ENCODE measurements at places on chromosomes 11 and 22. TPM values are rescaled to one million over a fixed set of nuclear protein-coding genes. Genes with fewer than 3 reads are reported as not detected.

- H3K27me3 ChIP-seq: no peaks in the 10 kb centered on the region
- H3K4me1 ChIP-seq: no peaks in the 10 kb centered on the region
- H3K4me3 ChIP-seq: no peak overlapping the region
Observed at GRCh38 chr11:70916351-70916750, 336.0 kb downstream of the SHANK2 start.

GRCh38 chr22:38718414-38718813 is 12.7 kb downstream of the GTPBP1 start:
- H3K4me1 ChIP-seq: peaks cover 38% of the 10 kb centered on the region
- ATAC-seq: peak; percentile 95

- no peak overlapping the region for H3K27ac ChIP-seq
- no peaks in the 10 kb centered on the region for H3K36me3 ChIP-seq
- no peak for ATAC-seq
- H3K4me1 ChIP-seq: no peaks in the 10 kb centered on the region
Observed at GRCh38 chr11:78786086-78786485, 211.4 kb upstream of the NARS2 start.

- H3K27me3 ChIP-seq: peaks cover 42% of the 10 kb centered on the region
- H3K4me1 ChIP-seq: peaks cover 10% of the 10 kb centered on the region
- H3K36me3 ChIP-seq: no peaks in the 10 kb centered on the region
- H3K27ac ChIP-seq: no peak overlapping the region
Observed at GRCh38 chr11:111515591-111515990, 1.0 kb downstream of the HOATZ start.

- ATAC-seq: no peak
- no peaks in the 10 kb centered on the region for H3K27me3 ChIP-seq
- no peak overlapping the region for H3K27ac ChIP-seq
Observed at GRCh38 chr11:976431-977160, 50.9 kb downstream of the AP2A2 start.

GRCh38 chr11:45253640-45254039 is 32.5 kb downstream of the SYT13 start:
- H3K4me1 ChIP-seq: no peaks in the 10 kb centered on the region
- H3K36me3 ChIP-seq: no peaks in the 10 kb centered on the region
- peaks cover 24% of the 10 kb centered on the region for H3K27me3 ChIP-seq
- H3K4me3 ChIP-seq: no peak overlapping the region

DNA sequence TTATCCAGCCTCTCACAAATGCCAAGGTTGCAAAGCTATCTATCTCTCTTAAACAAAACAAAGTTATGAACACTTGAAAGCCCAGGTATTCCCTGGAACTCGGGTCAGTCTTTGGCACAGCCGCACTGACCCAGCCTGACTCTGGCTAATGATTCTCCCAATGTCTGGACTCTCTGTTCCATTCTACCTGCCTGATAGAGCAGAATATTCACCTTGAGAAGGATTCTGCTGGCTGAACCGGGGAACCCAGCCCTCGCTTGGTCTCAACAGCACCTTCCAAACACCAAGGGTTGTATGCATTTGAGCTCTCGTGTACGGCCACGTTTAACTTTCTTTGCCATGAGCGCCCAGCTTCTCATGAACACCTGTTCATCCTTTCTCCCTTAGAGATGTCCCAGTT is 116.8 kb downstream of the ZBTB16 start:
- H3K27ac ChIP-seq: peak overlapping the region; percentile 91
- no peaks in the 10 kb centered on the region for H3K27me3 ChIP-seq
- no peak overlapping the region for H3K4me3 ChIP-seq
- peaks cover 96% of the 10 kb centered on the region for H3K4me1 ChIP-seq
- no peaks in the 10 kb centered on the region for H3K36me3 ChIP-seq
- no peak for ATAC-seq

GRCh38 chr22:38353142-38353629 is 36.0 kb upstream of the CSNK1E start:
- peaks cover 23% of the 10 kb centered on the region for H3K36me3 ChIP-seq
- H3K27ac ChIP-seq: no peak overlapping the region
- no peak overlapping the region for H3K4me3 ChIP-seq
- peak; percentile 74 for ATAC-seq
- H3K4me1 ChIP-seq: no peaks in the 10 kb centered on the region
- no peaks in the 10 kb centered on the region for H3K27me3 ChIP-seq

GRCh38 chr22:49068861-49069500 is 758.7 kb downstream of the BRD1 start:
- no peak overlapping the region for H3K27ac ChIP-seq
- H3K36me3 ChIP-seq: no peaks in the 10 kb centered on the region
- H3K27me3 ChIP-seq: peaks cover 52% of the 10 kb centered on the region
- no peak for ATAC-seq

- H3K4me1 ChIP-seq: peaks cover 31% of the 10 kb centered on the region
- no peak overlapping the region for H3K4me3 ChIP-seq
- H3K27ac ChIP-seq: no peak overlapping the region
- H3K27me3 ChIP-seq: peaks cover 52% of the 10 kb centered on the region
- ATAC-seq: no peak
- H3K36me3 ChIP-seq: no peaks in the 10 kb centered on the region
Observed at GRCh38 chr11:35622070-35622469, 3.8 kb downstream of the FJX1 start.

DNA sequence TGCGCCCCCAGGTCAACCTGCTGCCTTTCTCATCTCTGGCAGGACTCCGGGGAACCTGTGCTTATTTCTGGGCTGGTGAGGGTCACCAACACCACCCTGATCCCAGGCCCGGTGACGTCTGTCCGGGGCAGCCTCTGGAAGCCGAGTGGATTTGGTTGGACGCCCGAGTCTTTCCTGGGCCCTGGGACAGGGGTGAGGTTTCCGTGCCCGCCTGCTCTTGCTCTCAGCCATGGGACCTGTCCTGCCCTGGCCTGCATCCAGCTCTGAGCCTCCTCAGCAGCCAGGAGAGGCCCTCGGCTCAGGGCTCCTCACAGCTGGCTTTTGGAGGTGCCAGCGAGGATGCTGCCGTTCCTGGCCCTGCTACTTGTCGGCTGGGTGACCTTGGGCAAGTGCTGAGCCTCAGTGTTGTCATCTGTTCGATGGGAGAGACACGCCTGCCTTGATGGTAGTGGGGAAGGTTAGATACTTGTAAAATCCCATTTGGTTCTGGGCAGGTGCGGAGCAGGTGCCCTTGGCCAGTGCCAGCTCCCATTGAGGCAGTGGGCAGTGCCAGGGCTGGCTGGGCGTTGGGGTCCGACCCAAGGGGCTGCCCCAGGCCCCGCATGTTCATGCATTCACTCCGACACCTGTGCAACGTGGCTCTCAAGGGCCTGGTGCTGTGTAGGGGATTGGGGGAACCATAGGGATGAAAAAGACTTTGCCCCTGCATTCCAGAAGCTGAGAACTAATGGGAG is 58.9 kb upstream of the THY1 start:
- no peaks in the 10 kb centered on the region for H3K27me3 ChIP-seq
- no peaks in the 10 kb centered on the region for H3K36me3 ChIP-seq
- peaks cover 12% of the 10 kb centered on the region for H3K4me1 ChIP-seq
- H3K4me3 ChIP-seq: no peak overlapping the region

GRCh38 chr11:124758355-124759265 is 3.5 kb downstream of the ESAM start:
- peak; percentile 65 for ATAC-seq
- H3K27me3 ChIP-seq: peaks cover 83% of the 10 kb centered on the region
- peak overlapping the region; percentile 58 for H3K4me3 ChIP-seq
- no peaks in the 10 kb centered on the region for H3K36me3 ChIP-seq
- H3K27ac ChIP-seq: peak overlapping the region; percentile 79

GRCh38 chr11:111320728-111321568 is 22.6 kb downstream of the POU2AF3 start:
- no peak overlapping the region for H3K4me3 ChIP-seq
- ATAC-seq: no peak
- H3K27me3 ChIP-seq: no peaks in the 10 kb centered on the region
- H3K27ac ChIP-seq: no peak overlapping the region
- H3K36me3 ChIP-seq: no peaks in the 10 kb centered on the region

- peaks cover 48% of the 10 kb centered on the region for H3K27me3 ChIP-seq
- H3K36me3 ChIP-seq: no peaks in the 10 kb centered on the region
- no peak within 1 kb of the TSS for H3K4me3 ChIP-seq
- H3K4me1 ChIP-seq: no peaks in the 10 kb centered on the region
- peak; percentile 25 for ATAC-seq
- no peak within 1 kb of the TSS for H3K27ac ChIP-seq
Observed at GRCh38 chr11:62242021-62242420, at the start of gene SCGB1D2. Gene SCGB1D2 (plus strand): TSS chr11:62242239. CDS start chr11:62242308, 69 bp downstream.

DNA sequence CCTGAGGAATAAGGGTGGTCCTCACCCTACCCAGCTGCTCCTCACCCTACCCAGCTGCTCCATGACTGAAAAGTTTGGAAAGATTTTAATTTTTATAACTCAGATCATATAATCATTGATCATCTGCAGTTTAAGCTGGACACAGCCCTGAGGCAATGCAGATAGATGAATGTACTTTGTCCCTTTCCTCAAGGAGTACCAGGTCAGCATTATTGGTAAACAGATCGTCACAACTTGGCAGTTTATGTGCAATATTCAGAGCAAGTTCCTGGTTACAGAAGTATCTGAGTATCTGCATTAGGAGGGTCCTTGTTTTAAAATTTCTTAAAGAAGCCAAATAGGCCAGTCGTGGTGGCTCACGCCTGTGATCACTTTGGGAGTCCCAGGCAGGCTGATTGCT is 3.6 kb downstream of the TNRC6B start:
- H3K27ac ChIP-seq: no peak overlapping the region
- H3K4me3 ChIP-seq: no peak overlapping the region
- no peak for ATAC-seq
- no peaks in the 10 kb centered on the region for H3K27me3 ChIP-seq

- ATAC-seq: no peak
- no peak overlapping the region for H3K4me3 ChIP-seq
- peaks cover 14% of the 10 kb centered on the region for H3K4me1 ChIP-seq
- H3K27ac ChIP-seq: no peak overlapping the region
Observed at GRCh38 chr11:118744046-118744445, 46.9 kb downstream of the DDX6 start.

GRCh38 chr22:44450503-44450902 is 47.5 kb downstream of the RTL6 start:
- H3K36me3 ChIP-seq: no peaks in the 10 kb centered on the region
- no peak for ATAC-seq
- no peak overlapping the region for H3K4me3 ChIP-seq

DNA sequence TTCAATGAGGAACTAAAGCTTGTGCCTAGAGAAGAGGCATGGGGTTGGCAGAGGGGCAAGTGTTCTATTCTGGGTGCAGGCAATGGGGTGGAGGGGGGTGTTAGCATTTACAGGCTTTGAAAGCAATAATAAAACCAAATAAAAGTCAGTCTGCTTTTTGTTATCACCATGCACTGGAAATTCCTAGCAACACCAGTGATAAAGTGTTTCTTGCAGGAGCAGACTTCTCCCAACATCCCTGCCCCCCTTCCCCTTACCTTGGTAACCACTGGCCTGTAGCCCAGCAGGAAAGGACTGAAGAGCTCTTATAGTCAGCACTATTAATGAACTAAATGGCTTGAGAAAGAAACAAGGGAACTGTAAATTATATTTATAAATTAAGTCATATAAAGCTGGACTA is 65.2 kb upstream of the SESN3 start:
- no peak overlapping the region for H3K4me3 ChIP-seq
- H3K4me1 ChIP-seq: no peaks in the 10 kb centered on the region
- no peaks in the 10 kb centered on the region for H3K36me3 ChIP-seq
- no peaks in the 10 kb centered on the region for H3K27me3 ChIP-seq

GRCh38 chr11:26649884-26650283 is 72.0 kb downstream of the SLC5A12 start:
- H3K36me3 ChIP-seq: no peaks in the 10 kb centered on the region
- no peak overlapping the region for H3K27ac ChIP-seq
- H3K27me3 ChIP-seq: no peaks in the 10 kb centered on the region
- no peak overlapping the region for H3K4me3 ChIP-seq
- H3K4me1 ChIP-seq: no peaks in the 10 kb centered on the region

GRCh38 chr11:114607753-114608459 is 12.3 kb upstream of the NXPE4 start:
- no peaks in the 10 kb centered on the region for H3K27me3 ChIP-seq
- no peaks in the 10 kb centered on the region for H3K4me1 ChIP-seq

DNA sequence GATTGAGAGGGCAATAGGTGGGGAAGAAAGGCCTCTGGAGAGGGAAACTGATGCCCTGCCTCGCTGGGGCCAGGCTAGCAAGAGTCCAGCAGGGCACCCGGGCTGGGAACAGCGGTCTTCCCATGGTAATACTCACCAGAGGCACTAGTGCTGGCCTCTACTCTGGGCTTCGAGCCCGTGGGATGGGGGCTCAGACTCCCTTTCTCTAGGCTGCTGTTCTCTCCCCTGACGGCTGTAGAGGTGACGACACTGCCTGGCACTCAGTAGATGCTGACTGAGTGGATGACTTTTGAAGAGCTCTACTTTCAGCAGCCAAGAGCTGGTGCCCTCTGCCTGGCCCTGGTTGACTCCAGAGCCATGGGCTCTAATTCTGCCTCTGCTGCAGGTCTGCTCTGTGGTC is 818 bp upstream of the C1QTNF4 start:
- no peaks in the 10 kb centered on the region for H3K4me1 ChIP-seq
- H3K36me3 ChIP-seq: no peaks in the 10 kb centered on the region
- ATAC-seq: no peak
- no peak overlapping the region for H3K27ac ChIP-seq

GRCh38 chr11:125418396-125418795 is 77.7 kb downstream of the FEZ1 start:
- no peak overlapping the region for H3K27ac ChIP-seq
- no peaks in the 10 kb centered on the region for H3K36me3 ChIP-seq
- ATAC-seq: no peak
- no peak overlapping the region for H3K4me3 ChIP-seq

DNA sequence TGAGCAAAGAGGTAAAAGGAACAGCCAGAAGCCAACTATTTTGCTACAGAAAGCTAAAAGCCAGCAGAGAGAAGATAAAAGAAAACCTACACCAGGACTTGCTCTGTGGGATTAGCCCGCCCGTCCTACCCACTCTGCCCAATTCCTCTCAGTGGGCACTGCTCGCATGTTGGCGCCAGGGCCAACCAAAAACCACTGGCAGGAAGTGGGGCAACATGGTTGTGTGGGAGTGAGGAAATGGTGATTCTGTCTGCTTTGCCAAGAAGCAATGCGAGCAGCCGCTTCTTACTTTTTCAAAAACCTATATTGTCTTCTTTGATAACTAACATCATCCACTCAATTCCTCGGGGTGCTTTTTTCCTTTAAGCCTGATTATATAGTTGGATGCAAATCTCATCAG is 14.2 kb upstream of the APOA1 start:
- no peak overlapping the region for H3K4me3 ChIP-seq
- no peaks in the 10 kb centered on the region for H3K4me1 ChIP-seq

GRCh38 chr22:20646415-20646814 is 127.5 kb upstream of the SERPIND1 start:
- peaks cover 2% of the 10 kb centered on the region for H3K27me3 ChIP-seq
- no peak overlapping the region for H3K4me3 ChIP-seq
- H3K4me1 ChIP-seq: no peaks in the 10 kb centered on the region
- H3K36me3 ChIP-seq: no peaks in the 10 kb centered on the region
- ATAC-seq: no peak
- H3K27ac ChIP-seq: no peak overlapping the region

The IRAG1 gene
- 282 TPM for total RNA-seq

The CEND1 gene
- 0.62 TPM for total RNA-seq

The MMP1 gene
- total RNA-seq: not detected

The HBE1 gene
- total RNA-seq: not detected

The MIEF1 gene
- total RNA-seq: 24.4 TPM

The H19 gene
- 429 TPM for total RNA-seq

The ALKBH8 gene
- 11.4 TPM for total RNA-seq

The C11orf87 gene
- not detected for total RNA-seq

The HIKESHI gene
- total RNA-seq: 36.3 TPM

The HTATIP2 gene
- 47.9 TPM for total RNA-seq

The MYO18B gene
- total RNA-seq: 1.4 TPM
